ENCODE measurements at places on chromosomes 1 and 21.

DNA sequence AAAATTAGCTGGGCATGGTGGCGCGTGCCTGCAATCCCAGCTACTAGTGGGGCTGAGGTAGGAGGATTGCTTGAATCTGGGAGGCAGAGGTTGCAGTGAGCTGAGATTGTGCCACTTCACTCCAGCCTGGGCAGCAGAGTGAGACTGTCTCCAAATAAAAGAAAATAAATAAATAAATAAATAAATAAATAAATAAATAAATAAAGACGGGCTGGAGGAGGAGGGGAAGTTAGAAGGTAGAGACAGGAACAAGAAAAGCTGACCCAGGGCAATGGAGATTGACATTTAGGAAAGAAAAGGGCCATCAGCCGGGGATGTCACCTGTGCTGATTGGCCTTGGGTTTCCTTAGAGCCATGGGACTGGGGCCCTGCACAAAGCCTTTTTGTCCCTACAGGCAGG lies 153.7 kb upstream of the IGSF21 start:
- no peak for DNase-seq

- no peak for DNase-seq
These were observed 1.3 kb downstream of the SH2D2A start for GRCh38 chr1:156815307-156815826.

GRCh38 chr1:29974316-29974724 lies 738.0 kb downstream of the PTPRU start:
- no peak for DNase-seq

DNA sequence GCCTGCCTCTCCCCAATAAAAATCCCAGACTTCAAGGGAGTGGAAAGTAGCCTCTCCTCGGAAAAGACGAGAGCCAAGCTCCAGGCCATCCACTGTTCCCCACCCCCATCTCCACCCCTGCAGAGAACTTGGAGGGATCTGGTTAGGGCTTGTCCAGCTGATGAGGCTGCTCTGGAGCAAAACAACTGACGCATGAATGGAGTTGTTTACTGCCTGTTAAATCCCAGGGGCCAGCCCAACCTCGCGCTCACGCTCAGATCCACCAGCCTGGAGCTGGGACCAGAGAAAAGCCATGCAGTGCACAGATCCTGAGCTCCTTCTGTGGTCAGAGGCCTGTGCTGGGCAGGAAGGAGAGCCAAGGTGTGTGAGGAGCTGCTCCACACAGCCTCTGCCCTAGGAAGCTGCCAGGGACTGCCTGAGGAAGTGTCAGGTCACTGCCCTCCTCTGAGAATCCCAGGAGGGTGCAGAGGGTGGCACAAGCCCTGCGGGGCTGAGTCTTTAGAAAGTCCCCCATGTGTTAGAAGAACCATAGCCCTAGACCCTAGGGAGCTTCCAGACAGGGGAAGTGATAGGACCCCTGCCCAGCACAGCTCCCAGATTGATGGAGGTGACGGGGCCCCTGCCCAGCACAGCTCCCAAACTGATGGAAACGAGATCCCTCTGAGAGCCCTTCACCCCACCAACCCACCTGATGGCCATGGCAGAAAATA lies 109.0 kb upstream of the IPO9 start:
- DNase-seq = peak; percentile 36

DNA sequence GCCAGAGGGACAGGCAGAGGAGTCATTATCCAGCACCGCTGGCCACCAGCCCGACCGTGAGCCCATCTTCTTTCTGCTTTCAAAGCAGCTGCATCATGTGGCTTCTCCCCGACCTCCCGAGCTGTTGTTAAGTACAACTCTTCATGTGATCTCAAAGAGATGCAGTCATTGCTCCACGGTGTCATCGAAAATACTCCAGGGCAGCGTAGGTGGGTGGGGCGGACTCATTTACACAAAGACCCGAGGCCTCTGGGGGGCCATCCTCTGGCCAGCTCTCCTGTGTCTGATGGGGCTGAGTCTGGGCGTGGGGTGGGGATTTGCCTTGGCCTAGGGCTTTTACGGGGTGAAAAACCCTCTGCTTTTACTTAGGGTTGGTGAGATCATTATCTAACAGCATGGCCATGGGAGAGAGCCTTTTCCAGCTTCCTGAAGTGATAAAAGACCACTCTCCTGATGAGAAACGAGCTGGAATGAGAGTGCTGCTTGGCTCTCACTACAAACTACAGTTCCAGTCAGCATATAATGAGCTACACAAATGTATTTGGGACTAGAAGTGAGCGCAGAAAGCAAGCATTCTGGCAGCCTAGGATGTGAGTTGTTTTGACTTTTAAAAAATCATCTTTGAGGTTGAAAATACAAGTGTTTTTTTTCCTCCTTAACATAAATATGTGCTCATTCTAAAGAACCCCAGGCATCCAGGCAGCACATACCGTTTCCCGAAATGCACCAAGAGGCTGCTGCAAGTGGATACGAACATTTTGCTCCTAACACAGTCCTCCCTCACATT lies 165.0 kb downstream of the RHOU start:
- DNase-seq = no peak

GRCh38 chr1:32816676-32817158 lies 441 bp downstream of the YARS1 start:
- peak; percentile 40 for DNase-seq

DNA sequence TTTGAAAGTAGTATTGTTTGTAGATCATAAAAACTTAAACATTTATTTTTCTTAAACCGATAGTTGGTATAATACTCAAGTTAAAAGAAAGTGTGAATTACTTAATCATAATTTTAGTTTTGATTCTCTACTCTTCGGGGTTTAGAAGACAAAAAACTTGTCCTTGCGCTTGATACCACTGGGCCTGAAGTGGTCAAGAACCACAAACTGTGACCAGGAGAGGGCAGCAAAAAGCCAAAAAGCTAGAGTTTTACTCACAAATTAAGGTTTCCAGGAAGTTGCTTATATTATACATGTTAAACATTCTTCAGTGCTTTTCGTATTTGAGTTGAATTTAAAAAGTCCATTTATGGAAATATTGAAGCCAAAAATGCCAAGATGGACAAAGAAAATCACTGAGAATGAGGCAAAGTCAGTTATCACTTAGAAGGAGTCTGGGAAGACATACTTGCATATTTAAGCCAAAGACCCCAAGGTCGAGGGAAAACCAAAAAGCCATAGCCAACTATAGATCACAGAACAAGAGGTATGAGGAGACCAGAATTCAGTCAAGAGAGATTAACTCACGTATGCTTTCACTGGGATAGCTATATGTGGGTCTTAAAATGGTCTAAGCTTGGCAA lies 34.2 kb downstream of the EFCAB7 start:
- DNase-seq = peak; percentile 45

GRCh38 chr1:91759076-91759475 lies 126.9 kb downstream of the TGFBR3 start:
- no peak for DNase-seq

DNA sequence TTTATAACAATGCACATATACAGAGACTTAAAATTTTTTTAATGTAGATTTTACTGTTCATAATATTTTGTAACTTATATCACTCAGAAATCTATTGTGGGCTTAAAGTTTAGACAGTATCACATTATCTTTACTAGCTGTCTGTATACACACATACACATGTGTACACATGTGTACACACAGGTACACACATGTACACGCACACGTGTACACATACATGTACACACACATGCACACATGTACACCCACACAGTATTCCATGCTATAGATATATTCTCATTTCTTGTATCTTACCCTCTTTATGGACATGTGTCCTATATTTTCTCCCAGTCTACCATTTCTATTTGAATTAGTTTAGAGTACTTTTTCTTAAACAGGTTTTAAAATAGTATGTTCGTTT lies 123.3 kb downstream of the USP25 start:
- DNase-seq = no peak

GRCh38 chr1:151574575-151575529 lies 34.7 kb downstream of the TUFT1 start:
- no peak for DNase-seq

- no peak for DNase-seq
These were observed 326.5 kb upstream of the ESRRG start for GRCh38 chr1:217049721-217050120.

GRCh38 chr1:198699167-198700015 lies 60.6 kb downstream of the PTPRC start:
- DNase-seq = peak; percentile 60

GRCh38 chr1:53110370-53111072 lies 31.9 kb downstream of the SLC1A7 start:
- no peak for DNase-seq

DNA sequence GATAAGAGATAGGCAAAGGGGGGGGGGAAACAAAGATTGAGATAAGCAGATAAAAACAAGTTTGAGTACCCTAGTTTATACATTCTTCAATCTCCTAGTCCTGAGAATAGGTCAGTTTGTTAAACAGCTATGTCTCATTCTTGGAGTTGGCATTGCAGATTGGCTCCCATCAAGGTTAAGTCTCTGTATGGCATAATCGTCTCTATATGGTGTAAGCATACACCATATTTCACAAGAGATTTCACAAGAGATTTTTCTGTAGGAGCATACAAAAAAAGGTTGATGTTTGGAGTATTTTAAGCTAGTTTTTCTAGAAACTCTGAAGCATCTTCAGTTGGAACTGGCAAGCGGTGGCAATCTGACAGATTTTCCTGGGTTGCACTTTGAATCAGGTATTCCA lies 35.8 kb downstream of the NCAM2 start:
- DNase-seq = no peak

DNA sequence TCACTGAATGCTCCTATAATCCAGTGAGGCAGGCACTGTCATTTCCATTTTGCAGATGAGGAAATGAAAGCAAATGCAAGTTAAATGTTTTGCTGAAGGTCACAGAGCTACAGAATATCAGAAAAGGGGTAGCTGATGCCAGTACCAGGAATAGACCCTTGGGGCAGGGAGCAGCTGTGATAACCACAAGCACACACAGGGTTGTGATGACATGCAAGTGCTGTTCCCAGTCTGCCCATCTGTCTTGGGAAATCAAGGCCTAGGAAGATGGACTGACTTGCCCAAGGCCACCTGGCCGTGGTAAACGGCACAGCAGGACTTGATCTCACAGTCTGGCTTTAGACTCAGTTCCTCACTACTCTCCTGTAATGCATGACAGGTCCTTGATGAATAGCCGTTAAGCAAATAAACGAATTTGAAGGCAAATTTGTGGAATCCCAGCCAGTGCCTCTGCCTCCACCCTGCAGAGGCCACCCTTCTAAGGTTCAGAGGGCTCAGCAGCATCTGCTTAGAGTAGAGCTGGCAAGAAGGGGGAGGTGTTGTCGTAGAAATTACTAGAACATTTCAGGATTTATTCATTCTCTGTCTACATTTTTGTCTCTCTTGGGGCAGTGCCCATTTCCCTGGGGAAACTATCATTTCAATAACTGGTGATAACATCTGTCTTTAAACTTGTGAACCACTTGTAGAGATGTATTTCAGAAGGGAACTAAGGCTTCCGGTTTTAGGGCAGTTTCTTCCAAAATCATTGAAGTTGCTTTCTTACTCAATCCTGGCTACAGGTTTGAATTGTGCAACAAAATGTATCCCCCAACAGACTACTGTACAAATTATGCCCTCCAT lies 53.2 kb upstream of the MRPS6 start:
- DNase-seq = no peak

- DNase-seq = no peak
These were observed 49.3 kb downstream of the RAB3GAP2 start for GRCh38 chr1:220222939-220223338.

DNA sequence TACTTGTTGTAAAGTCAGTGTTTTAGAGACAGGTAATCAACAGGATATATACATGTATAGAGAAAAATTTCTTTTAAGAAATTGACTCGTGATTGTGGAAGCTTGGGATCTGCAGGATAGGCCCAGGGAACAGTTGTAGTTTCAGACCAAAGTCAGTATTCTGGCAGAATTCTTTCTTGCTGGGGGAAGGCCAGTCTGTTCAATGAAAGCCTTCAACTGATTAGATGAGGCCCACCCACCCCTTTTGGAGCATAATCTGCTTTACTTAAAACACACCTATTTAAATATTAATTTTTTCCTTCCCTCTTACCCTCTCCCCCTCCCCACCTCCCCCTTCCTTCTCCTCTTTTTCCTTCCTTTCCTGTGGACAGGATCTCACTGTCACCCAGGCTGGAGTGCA lies 48.0 kb downstream of the FNBP1L start:
- no peak for DNase-seq

DNA sequence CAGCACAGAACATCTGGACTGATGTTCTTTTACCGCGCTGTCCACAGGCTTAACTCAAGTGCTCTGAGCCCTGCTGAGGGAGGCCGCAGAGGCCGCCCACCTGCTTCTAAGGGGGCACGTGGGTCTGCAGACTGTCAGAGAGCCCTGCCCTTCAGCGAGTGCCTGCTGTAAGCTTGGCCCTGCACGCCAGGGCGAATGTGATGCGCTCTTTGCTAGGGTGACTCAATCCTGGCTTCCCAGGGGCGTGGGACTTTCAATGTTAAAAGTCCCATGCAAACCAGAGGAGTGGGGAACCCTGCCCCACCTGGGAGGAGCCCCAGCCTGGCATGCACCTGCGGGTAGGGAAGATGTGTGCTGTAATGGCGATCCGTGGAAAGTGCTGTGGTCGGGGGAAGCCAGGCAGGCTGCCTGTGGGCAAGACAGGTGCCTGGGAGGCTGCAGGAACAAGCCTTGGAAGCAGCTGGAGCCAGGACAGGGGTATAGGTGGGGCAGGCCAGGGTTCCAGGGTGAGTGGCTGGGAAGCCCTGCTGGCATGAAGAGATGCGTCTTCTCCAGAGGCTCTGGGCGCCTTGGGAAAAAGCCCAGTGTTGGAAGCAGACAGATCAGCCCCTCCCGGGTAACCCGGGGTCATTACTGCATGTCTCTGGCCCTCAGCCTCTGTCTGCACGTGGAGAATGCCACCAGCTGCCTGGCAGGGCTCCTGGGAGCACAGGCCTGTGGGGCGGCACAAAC lies 594 bp upstream of the PANK4 start:
- DNase-seq = no peak

- no peak for DNase-seq
These were observed 66.3 kb downstream of the RRAGC start for GRCh38 chr1:38793299-38793698.

DNA sequence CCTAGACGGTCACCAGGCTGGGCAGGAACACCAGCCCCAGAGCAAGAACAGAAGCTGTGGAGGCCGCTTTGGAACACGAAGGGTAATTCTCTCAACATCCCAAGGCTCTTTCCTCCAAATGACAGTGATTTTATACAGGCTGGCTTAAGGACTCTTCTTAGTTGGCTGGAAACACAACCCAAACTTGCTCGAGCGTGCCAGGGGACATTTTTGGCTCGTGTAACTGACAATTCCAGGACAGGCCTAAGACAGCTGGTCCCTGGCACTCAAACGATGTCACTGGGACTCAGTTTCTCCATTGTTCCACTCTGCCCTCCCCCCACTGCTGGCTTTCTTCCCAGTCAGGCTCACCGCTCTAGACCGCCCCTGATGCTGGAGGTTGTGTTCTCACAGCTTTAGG lies 164.7 kb downstream of the NPHP4 start:
- no peak for DNase-seq

- no peak for DNase-seq
These were observed 133.6 kb upstream of the RAB4A start for GRCh38 chr1:229137271-229137670.

DNA sequence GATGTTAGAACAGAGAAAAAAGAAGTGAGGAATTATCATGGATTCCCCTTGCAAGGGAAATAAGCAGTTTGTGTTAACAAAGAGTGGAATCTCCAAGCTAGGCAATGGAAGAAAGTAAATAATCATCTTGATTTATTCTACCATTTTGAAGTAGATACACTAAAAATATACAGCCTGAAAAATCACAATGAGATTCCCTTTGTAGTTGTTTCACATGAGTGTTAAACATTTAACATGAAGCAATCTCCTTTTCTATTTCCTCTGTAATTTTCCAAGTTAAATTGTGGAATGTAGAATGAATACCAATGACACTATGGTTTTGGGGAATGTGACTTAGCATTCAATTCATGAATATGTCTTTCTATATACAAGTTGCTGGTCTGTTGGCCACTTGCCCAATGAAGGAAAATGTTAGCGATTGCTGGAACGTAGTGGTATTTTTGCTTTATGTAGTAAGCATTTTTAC lies 5.7 kb downstream of the TGFB2 start:
- no peak for DNase-seq
